ENCODE measurements at places on chromosomes 2 and 18.

- DNase-seq: no peak
Measured at GRCh38 chr18:51569153-51569552, 371.7 kb upstream of the MEX3C start.

DNA sequence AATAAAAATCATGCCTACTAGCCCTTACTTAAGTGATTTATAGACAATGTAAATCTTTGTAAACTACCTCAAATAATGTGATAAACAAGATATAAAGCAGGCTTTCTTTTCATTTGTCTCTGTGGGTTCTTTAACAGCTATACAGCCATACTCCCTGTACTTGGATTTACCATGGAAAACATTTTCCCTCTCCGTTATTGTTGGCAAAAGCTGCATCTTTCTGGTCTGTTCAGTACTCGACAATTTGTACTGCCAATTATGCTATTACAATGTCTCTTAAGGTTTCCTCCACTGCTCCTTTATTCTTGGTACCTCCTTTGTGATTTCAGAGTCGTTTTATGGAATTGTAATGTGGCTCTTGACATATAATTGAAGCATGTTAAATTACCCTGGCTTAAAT, 426.3 kb upstream of the PKDCC start:
- no peak for DNase-seq

DNA sequence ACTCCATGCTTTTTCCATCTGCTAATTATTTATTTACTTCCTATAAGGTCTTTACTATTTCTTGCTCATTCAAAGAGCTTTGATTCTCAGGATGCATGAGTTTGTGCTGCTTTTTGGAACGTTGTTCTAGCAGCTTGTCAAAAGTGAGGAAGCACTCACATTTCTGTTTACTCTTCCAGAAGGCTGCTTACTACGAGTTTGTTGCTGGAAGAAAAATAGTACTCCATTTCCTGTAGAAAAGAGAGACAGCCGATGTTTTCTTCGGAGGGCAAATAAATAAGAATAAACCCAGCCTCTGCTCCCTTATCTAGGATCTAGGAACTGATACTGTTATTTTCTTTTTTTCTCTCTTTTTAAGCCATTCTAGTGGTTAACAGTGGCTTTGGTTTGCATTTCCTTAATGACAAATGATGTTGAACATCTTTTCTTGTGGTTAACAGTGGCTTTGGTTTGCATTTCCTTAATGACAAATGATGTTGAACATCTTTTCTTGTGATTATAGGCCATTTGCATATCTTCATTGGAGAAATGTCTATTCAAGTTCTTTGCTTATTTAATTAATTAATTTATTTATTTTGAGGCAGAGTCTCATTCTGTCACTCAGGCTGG, 20.5 kb downstream of the CYP27A1 start:
- DNase-seq: no peak

DNA sequence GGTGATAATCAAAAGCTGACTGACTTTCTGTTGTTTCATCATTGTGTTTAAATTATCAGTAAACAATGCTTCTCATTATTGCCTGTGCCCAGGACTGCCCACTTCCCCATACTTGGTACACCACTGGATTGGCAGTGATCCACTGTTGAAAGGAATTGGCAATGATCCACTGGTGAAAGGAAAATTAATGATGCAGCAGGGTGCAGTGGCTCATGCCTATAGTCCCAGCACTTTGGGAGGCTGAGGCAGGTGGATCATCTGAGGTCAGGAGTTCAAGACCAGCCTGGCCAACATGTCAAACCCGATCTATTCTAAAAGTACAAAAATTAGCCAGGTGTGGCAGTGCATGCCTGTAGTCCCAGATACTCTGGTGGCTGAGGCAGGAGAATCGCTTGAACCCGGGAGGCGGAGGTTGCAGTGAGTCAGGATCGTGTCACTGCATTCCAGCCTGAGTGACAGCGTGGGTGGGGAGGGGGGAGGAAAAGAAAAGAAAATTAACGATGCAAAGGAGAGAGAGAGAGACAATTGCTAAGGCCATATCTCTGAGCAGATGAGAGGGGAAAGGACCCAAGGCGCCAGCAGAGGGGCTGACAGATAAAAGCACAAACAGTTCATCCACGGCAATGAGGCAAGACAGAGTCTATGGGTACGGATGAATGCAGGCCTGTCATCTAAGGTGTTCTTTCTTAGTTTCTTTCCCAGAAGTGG, 10.2 kb upstream of the GTF2A1L start:
- DNase-seq: no peak

GRCh38 chr2:239603411-239604356, 202.9 kb upstream of the HDAC4 start:
- DNase-seq: no peak

- DNase-seq: no peak
Measured at GRCh38 chr2:188944442-188944841, 29.7 kb upstream of the COL3A1 start.
